ENCODE measurements at places on chromosomes 16 and 17.

DNA sequence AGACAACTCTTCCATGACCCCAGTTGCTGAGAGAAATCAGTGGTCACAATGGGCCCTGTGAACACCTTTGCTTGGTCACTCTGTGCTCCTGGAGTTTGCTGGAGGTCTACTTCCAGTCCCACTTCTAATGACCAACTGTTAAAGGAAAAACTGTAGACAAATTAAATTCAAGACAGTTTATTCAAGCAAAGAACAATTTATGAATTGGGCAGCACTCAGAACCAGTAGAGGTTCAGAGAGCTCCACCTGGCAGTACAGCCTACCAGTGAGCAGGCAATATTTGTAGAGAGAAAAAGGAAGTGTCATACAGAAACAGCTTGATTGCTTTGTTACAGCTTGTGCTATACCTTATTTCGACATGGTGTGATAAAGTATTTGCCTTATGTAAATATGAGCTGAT lies 116.5 kb downstream of the HS3ST3B1 start:
- DNase-seq: no peak

- DNase-seq: no peak
These were observed 42.0 kb downstream of the SOCS3 start for GRCh38 chr17:78317794-78318400.

DNA sequence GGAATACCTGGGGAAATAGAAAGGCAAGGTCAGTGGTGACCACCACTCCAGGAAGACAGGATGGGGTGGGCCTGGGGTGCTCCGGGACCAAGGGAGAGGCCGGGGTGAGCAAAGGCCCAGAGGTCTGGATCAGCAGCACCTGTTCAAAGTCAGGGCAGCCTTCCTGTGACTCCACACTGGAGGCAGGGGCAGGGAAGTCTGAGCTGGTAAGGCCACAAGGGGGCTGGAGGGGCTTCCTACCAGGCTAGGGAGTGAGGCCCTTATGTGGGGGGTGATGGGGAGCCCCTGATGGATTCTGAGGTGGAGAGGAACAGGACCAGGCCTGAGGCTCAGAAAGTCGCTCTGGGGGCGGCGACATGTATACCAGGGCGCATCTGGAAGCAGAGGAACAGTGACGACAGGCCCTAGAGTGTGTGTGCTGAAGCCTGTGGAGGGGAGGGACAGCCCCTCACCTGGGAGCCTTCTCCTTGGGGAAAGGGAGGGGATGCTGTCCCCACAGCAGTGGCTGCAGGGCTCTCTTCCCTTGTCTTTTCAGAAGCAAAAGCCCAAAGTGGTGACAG lies 3.7 kb downstream of the C16orf78 start:
- no peak for DNase-seq

GRCh38 chr17:66782851-66783250 lies 52.1 kb upstream of the CACNG5 start:
- no peak for DNase-seq

DNA sequence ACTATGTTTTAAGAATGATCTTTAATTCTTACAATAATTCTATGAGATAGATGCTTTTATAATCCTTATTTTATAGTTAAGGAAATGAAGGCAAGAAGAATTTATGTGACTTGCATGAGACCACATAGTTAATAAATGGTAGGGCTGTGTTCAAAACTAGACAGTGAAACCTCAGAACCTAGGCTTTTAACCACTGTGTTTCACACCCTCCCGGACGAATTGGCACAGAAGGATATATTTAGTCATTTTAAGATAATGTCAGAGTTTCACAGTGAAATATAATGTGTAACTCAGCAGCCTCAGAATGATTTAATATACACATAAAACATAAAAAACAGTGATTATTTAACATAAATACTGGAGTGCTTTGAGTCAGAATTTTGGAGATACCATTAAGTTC lies 57.0 kb downstream of the NSRP1 start:
- DNase-seq: no peak

DNA sequence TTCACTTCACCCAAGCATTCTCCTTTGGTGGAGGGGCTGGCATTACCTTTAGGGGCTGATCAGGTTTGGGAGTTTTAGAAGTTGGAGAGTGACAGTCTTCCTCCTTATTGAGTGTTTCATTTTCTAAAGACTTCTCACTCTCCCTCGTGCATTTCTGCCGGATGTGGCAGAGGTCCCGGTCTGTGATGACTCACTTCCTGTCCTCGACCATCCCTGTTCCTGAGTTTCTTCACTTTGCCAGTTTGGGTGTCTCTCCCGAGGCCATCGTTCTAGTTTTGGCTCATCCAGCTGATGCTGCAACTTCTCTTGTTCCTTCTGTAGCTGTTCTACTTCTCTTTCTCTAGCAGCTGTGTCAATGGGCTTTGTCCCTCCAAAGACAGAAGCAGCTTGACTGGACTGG lies 104.3 kb downstream of the PHKB start:
- peak; percentile 54 for DNase-seq

- no peak for DNase-seq
These were observed at the start of gene GPRC5C for GRCh38 chr17:74431568-74432423. Gene GPRC5C (plus strand): TSS chr17:74432088. CDS start chr17:74439777, 7,689 bp downstream.

DNA sequence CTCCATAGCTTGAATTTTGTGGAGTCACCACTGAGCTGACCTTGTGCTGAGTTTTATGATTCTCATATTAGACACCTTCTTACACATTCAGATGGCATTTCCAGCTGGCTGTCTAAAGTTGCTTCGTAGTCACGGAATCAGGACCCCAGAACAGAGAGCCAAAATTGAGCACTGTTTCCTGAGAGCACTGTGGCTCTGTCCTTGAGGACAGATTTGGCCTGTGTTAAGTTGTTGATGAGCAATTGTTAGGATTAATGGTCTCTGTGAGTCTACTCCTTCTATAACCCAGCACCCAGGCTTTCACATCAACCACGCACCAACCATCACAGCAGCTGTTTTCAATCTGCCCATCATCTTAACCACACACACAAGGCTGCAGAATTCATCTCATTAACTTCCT lies 277.5 kb upstream of the HSBP1 start:
- no peak for DNase-seq

DNA sequence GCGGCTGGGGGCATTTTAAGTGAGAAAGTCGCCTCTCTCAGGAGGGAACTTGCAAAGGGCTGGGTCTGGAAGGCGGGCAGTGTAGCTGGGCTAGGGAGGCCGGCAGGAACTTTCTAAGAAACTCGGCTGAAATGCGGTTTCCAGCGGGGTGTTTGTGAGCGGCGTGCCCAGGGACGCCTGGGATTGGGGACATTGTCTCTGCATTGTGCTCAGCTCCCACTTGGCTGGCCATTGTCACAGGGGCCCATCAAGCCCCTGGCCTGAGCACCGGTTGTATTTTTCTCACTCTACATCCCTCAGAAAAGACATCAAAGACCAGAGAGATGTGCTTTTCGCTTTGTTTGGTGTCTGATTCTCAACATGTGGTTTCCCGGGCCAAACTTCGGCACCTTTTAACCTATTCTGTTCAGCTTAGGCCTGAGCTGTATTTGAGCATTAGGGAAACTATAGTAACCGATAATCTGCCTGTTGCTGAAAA lies 291.1 kb upstream of the IRX3 start:
- DNase-seq: no peak

- no peak for DNase-seq
These were observed 65.9 kb downstream of the SPAG9 start for GRCh38 chr17:51054748-51055147.

- DNase-seq: no peak
These were observed 43.4 kb upstream of the CRHR1 start for GRCh38 chr17:45740553-45741330.

GRCh38 chr17:20206591-20206990 lies 197.4 kb downstream of the SPECC1 start:
- peak; percentile 68 for DNase-seq

- DNase-seq: no peak
These were observed 18.9 kb upstream of the ELAC2 start for GRCh38 chr17:13036751-13037150.

GRCh38 chr17:20170085-20170484 lies 160.9 kb downstream of the SPECC1 start:
- DNase-seq: no peak

GRCh38 chr17:76841776-76842405 lies 26.3 kb upstream of the MGAT5B start:
- DNase-seq: no peak

DNA sequence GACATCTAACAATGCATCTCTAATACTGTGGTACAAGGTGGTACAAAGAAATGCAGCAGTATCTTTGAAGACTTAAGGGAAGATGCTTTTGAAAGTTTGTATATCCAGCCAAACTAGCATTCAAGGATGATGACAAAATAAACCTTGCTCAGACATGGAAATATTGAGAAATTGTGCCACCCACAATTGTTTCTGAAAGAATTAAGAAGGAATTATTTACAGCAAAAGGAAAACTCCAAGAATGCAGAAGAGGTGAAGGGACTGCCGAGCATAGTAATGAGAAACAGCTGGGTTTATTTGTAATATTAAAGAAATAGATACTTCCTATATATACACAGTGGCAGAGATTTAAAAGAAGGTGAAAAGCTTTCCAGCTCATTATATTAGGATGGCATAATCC lies 29.5 kb downstream of the PMFBP1 start:
- no peak for DNase-seq

DNA sequence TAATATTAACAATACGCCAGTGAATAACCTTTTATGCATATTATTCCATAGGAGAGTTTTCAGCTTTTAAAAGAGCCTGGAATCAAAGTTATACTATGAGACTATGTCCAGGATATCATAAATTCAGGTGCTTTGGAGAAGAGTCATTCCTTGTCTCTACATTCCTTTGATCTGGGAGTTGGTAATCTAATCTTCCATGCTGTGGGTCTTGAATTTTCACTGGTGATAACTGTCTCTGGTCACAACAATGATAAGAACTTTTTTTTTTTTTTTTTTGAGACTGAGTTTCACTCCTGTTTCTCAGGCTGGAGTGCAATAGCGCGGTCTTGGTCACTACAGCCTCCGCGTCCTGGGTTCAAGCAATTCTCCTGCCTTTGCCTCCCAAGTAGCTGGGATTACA lies 50.8 kb downstream of the CHD9 start:
- no peak for DNase-seq

- no peak for DNase-seq
These were observed 21.4 kb downstream of the KIAA0513 start for GRCh38 chr16:85048921-85049562.
